ENCODE measurements at places on chromosomes 3 and 15.

GRCh38 chr3:139935016-139935865 is at the start of gene CLSTN2:
Gene CLSTN2 (plus strand): TSS chr3:139935185.
- peak; percentile 22 for DNase-seq

- DNase-seq, result no peak
Observed at GRCh38 chr3:126442856-126443242, 32.8 kb downstream of the ZXDC start.

- DNase-seq, result no peak
Observed at GRCh38 chr15:36818260-36818659, 238.8 kb downstream of the CDIN1 start.

GRCh38 chr3:43523454-43524053 is 98.3 kb downstream of the ANO10 start:
- no peak for DNase-seq

All from upper lobe of left lung (tissue), 6 donors.